ENCODE measurements at places on chromosomes 11 and 22.

- DNase-seq = no peak
Observed at GRCh38 chr11:86869531-86869930, 69.2 kb downstream of the PRSS23 start.

DNA sequence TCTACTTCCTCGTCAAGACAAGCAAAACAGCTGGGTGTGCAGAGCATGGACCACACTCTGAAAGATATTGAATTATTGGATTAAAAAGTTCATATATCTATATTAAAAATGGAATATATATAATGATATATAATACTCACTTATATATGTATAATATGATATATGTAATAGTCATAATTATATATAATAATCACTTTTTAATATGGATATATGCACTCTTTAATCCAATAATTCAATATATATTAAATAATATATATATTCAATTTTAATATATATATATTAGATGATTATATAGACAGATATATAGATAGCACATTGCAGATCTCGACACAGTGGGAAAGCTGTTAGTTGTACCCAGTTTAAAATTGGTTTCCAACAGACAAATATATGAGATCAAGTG lies 182.1 kb upstream of the CARD18 start:
- no peak for DNase-seq

GRCh38 chr22:49753961-49754695 lies 73.5 kb downstream of the BRD1 start:
- no peak for DNase-seq

- DNase-seq = no peak
Observed at GRCh38 chr22:27310966-27311697, 490.4 kb downstream of the MN1 start.

DNA sequence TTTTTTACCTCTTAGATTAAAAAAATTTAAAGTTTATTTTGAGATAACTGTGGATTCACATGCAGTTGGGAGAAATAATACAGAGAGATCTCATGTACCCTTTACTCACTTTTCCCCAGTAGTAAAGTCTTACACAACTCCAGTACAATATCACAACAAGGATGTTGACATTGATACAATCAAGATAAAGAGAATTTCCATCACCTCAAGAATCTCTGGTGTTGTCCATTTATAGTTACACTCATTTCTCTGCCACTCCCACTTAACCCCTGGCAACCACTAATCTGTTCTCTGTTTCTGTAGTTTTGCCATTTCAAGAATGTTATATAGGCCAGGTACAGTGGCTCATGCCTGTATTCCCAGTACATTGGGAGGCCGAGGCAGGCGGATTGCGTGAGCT lies 10.5 kb upstream of the ZBED5 start:
- DNase-seq = no peak

DNA sequence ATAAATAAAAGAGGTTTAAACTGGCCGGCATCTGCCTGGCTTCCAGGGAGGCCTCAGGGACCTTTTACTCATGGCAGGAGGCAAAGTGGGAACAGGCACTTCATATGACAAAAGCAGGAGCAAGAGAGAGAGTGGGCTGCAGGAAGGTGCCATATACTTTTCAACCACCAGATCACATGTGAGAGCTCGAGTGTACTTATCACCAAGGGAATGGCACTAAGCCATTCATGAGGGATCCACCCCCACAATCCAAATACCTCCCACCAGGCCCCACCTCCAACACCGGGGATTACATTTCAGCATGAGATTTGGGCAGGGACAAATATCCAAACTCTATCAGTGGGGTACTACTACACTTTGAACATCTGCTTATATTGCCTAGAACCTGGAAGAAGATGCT lies 126.5 kb downstream of the PARVA start:
- DNase-seq = no peak

Measured in GOT3 (cell line).